ENCODE measurements at places on chromosomes 16 and 17.
A peak's percentile ranks its signal among the peaks of the same experiment; 100 is the strongest.

DNA sequence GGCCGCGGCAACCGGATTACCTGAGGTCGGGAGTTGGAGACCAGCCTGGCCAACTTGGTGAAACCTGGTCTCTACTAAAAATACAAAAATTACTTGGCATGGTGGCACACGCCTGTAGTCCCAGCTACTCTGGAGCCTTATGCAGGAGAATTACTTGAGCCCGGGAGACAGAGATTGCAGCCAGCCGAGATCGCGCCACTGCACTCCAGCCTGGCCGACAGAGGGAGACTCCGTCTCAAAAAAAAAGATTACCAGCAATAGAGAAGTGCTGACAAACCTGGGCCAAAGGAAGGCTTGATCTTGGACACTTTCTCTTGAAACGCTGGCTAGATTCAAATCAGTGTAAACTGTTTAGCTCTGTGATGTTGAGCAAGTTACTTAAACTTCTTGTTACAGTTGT lies 4.3 kb downstream of the MT1H start:
- DNase-seq: no peak

DNA sequence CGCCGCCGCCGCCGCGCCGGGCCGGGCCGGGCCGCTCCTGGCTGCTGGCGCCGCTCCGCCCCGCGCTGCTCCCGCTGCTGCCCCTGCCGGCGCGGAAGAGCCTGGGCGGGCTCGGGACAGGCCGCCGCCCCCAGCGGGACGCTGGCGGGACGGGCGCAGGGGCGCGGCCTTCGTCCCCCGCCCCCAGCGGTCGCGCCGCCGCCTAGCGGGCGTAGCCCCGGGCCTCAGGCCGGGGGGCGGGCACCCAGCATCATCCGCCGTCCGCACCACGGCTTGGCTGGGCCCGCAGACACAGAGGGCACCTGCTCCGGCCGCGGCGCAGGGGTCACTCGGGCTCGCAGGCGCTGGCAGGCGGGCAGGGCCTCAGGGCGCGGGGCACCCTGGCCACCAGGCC lies at the start of gene AMFR:
AMFR (minus strand) TSS at position 107 of the 394 bp plus-strand sequence. CDS start 218 bp downstream, outside the sequence.
- DNase-seq: peak; percentile 75

DNA sequence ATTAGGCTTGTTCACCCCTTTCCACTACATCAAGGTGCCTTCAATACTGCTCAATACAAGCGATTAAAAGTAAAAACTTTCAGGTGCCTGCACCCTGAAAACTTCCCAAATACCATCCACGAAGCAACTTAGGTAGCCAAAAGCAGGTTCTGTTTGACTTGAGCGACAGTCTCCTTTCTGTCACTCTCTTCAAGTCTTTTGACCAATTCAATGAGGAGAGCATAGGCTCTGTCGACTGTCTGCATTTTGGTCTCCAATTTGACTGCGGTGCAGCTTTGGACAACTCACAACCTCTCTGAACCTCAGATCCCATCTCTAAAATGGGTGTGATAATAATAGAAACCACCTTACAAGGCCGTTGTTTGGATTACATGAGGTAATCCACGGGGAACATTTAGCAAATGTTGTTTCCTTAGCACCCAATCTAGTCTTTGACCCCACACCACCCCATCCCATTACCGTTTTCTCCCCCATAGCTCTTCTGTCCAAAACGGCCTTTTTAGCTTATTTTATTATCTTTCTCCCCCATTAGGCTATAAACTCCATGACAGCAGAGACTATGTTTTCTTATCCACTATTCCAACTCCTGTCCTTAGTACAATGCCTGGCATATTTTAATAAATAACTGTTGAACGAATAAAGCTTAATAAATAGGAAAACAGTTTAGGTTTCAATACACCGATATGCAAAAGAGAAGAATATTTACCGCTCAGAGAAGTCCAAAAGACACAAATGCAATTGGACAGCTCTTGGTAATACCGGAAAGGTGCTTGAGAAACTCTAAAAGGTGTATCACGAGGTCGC lies 999 bp downstream of the MARF1 start:
- DNase-seq: no peak

DNA sequence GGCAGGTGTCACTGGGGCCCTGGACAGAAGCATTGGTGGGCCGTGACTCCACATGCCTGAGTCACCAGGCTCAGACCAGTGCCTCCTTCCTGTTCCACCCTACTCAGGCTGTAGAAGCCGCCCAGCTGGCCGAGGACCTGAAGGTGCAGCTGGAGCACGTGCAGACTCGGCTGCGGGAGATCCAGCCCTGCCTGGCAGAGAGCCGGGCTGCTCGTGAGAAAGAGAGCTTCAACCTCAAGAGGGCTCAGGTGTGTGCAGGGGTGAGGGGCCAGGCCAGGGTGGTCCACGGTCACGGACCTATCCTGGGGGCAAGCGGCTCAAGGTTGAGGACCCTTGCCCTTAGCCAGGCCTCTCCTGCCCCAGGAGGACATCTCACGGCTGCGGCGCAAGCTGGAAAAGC lies 9.6 kb downstream of the RNF40 start:
- no peak for DNase-seq

- no peak for DNase-seq
Measured at GRCh38 chr16:83113811-83114210, 487.0 kb downstream of the CDH13 start.

DNA sequence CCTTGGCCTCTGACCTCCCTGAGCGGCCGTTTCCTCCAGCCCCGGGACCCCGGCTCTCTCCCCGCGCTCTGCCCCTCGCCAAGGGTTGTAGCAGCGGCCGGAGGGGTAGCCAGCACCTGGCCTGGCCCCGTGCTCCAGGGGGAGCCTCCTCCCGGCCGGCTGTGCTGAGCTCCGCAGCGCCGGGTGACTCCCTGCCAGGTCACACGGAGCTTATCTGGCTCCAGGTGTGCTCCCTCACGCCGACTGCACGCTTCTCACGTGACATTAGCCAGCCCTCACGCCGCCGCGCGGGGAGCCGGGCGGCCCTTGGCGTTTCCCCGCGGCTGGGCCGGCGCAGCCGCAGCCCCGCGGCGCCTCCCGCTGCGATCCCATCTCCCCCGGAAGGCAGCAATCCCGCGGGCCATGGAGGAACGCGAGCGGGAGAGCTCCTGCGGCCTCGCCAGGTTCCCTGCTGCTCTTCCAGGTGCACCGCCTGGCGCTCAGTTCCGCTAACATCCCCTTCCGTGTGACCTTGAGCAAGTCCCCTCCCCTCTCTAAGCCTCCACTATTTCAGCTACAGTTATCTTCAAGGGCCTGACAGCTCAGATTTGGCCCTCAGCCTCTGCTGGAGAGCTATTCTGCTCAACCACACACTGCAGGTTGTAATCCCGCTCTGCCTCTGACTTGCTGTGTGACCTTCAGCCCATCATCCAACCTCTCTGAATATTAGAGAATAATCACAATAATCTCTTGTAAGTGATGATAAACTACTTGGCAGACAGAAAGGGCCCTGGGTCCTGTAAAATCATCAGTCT lies 3.4 kb downstream of the MYO18A start:
- DNase-seq: peak; percentile 78

- DNase-seq: no peak
Measured at GRCh38 chr17:69818467-69818866, 256.6 kb upstream of the KCNJ16 start.

- DNase-seq: no peak
Measured at GRCh38 chr16:31701734-31702133, 171.9 kb upstream of the ZNF267 start.

- peak; percentile 27 for DNase-seq
Measured at GRCh38 chr16:69112285-69113129, 7.1 kb downstream of the HAS3 start.

- DNase-seq: no peak
Measured at GRCh38 chr17:74259667-74260524, 14.1 kb upstream of the DNAI2 start.

DNA sequence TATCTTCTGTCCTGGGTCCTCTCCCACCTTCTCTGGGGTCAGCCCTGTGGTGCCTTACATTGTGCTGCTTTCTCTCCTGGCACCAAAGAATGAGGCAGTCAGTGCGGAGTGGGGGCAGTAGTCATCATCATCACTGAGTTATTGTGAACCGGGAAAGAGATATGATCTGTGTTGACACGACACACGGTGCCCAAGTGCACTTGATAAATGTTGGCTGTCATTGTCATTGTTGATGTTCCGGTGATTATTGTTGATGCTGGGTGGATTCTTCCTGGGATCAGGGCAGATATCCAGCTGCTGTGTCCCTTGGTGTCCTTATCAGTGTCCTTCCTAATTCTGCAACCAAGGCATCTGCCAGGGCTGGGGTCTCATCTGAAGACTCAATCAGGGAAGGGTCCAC lies 121.7 kb downstream of the ABCC6 start:
- DNase-seq: no peak
